WTC11 (cell line): ENCODE measurements at places on chromosomes 16 and 17.

- DNase-seq: no peak
Measured at GRCh38 chr16:21986692-21987246, 14.1 kb downstream of the PDZD9 start.

GRCh38 chr16:30565526-30565925 lies 6.0 kb downstream of the ZNF688 start:
- DNase-seq: no peak

GRCh38 chr17:28755486-28755885 lies 11.7 kb downstream of the TRAF4 start:
- DNase-seq: no peak

DNA sequence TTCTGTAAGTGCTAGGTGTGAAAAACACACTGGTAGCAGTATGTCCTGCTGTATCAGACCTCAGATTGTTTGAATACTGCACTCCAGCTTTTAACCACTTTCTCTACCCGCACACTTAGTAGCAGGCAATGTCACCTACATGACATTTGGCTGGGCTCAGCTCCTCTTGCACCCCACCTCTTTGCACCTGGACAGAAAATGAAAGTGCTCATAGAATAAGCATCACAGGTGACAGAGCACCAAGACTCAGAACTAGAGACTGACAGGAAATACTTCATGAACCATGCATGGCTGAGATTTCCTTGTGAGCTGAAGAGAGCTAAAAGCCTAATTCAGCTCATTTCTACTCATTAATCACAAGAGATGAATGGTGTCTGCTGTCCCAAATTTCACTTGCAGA lies 1014.2 kb upstream of the CDH8 start:
- no peak for DNase-seq

DNA sequence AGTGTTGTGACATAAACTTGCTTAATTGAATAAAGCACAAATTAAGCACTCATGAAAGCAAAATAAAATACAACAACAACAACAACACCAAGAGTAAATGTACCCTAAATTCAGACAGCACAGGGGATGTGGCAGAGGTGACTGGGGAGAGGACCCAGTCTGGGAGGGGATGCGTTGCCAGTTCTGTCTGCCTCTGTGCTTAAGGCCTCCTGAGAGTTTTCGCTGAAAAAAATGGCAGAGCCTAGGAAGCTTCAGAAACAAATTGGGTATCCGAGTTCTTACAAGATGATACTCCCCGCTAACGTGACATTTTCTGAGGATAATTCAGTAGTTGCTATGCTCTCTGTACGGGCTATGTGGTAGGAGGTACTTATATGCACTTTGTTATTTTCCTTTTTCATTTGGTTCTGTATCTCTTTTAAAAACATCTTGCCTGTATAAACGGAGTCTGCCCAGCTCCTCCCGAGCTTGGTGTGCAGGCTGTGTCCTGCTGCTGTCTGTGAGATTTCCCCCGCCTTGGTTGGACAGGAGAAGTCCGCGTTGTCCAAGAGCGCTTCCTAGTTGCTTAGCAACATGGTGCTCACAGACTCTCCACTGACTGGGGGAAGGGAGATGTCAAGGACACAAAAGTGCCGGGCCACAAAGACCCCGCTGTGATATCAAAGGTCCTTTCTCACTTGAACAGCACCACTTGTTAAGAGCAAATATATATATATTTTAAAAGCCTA lies 134.2 kb upstream of the CPHXL start:
- DNase-seq: no peak

DNA sequence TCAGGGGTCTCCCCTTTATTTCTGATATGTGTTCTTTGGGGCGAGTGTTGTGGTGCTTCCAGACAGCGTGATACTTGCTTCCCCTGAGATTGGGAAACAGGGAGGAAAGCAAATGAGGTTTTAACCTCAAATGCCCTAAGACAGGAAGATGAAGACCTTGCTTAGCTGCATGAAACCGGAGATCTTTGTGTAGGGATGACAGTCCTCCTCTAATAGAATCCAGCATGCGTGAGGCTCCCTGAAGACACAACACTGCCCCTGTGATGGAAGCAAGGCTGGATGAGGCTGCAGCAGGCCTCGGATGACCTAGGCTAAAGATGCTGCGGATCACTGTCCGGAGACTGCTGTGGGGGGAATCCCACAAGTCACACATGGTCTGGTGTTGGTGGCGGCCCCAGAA lies 491.0 kb downstream of the CDH13 start:
- DNase-seq: no peak
